ENCODE measurements at places on chromosomes 16 and 17.

DNA sequence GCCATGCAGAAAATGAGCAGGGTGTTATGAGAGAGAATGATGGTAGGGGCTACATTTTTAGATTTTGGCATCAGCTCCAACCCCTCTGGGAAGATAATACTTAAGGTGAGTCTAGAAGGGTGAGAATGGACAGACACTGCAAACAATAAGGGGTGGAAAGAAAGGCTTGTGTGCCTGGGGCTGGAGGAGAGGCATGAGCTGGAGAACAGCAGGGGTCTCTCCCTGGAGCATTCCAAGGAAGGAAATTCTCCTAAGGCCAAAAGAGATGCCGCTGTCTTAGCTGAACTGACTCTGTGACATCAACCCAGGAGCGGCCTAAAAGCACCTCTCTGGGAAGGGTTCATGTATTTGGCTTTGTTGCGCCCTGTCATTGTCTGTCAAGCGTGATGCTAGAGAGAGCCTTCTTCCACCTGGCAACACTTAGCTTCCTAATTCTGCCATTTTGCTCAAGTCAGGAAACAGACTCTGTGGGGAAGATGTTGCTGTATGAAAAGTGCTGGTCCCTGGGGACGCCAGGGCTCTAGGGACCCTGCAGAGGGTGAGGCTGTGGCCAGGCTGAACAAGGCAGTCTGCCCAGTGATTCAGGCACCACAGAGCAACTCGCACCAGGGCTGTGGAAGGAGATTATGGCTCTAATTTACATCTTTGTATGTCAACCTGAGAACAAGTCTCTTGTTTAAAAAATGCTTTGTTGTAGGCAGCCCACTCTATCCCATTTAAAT is 225.7 kb downstream of the CBLN1 start:
- DNase-seq = no peak

DNA sequence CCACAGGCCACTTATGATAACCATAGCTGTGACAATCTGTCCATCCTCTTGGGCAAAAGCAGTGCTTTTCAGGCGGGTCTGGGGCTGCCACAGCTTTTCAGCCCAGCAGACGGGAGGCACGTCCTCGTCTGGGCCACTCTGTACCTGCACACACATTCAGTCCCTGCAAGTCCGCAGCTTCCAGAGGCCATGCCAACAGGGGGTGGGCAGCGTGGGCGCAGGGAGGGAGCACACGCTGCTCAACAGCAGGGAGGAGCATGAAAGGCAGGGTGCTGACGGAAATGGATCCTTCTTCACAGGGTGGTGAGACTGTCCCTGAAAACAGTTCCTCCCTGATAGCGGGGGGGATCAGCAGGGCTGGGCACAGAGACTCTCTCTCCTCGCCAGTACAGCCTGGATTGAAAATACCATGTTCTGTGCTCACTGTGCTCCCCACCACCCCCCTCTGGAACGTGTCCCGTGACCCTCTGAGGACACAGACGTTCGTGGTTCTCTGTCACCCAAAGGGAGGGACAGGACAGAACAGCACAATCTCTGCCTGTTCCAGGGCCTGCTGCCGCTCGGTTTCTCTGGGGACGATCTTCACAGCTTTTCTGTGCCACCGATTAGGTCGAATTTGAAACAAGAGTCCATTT is 41.7 kb downstream of the PEMT start:
- DNase-seq = no peak

DNA sequence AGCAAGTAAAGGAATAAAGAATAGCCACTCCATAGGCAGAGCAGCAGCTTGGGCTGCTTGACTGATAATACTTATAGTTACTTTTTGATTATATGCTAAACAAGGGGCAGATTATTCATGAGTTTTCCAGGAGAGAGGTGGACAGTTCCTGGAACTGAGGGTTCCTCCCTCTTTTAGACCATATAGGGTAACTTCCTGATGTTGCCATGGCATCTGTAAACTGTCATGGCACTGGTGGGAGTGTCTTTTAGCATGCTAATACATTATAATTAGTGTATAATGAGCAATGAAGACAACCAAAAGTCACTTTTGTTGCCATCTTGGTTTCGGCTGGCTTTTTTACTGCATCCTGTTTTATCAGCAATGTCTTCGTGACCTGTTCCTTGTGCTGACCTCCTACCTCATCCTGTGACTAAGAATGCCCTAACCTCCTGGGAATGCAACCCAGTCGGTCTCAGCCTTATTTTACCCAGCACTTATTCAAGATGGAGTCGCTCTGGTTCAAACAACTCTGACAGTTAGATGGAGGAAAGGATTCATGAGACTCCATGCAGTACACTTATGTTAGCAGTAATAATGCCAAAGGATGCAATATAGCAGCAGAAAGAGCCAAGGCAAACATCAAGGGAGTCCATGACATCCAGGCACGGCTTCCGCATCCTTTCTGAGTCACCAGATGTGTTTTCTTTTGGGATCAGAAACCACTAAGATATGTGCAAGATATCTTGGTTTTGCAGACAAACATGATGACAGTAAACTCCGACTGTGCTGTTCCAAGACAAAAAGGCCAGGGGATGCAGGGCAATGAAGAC is 55.8 kb upstream of the B4GALNT2 start:
- no peak for DNase-seq

GRCh38 chr16:57538235-57538721 is 1.9 kb upstream of the CCDC102A start:
- DNase-seq = no peak

DNA sequence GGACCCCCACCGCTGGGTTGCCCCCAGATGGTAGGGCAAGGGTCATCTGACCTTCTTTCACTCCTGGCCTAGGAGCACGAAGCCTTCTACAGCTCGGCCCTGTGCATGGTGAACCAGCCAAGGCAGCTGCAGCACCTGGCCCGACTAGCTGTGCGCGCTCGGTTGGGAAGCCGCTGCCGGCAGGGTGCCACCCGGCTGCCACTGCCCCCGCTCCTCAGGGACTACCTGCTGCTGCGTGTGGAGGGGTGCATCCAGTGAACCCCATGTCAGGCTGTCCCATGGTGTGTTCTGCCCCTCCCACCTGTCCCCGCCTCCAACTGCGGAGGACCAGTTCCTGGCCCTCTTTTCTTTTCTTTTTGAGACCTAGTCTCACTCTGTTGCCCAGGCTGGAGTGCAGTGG is 7.6 kb downstream of the ASB16 start:
- no peak for DNase-seq

DNA sequence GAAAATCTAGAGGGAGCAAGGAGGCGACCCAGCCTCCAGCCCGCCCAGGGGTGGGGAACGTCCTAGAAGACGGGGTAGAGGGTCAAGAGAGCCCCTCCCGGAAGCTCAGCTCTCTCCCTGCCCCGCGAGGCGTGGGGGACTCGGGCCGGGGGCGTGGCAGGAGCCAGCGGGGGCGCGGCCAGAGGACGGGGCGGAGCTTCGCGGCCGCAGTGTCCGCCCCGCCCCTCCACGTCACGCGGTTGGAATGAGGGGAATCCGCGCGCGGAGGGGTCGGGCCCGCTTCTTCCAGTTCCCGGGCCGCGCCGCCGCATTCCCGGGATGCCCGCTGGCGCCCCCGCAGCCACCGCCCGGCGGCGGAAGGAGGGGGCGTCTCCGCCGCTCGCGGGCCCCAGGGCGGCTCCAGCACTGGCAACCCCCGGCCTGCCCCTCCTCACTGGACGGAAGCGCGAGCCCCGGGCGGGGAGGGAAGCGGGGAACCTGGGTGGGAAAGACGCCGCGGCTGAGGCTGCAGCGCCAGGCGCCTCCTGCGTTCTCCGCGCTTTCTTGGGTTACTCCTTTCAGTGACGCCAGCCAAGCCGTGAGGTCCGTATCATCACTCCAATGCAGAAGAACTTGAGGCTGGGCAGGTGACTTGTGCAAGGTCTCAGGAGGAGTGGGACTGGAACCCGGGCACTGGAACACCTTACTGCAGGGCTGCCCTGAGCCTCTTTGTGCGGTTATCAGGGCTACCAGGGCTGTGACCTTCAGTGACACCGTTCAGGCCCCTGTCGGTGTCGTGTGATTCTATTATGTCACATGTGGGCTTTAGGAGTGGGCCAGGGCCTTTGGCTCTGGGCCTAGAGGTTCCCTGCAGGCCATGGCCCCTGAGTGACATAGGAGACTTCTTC is 4.3 kb downstream of the MYO1C start:
- peak; percentile 57 for DNase-seq

- DNase-seq = no peak
Observed at GRCh38 chr17:29911641-29912177, 18.3 kb downstream of the SSH2 start.

GRCh38 chr16:24844101-24845030 is 1.4 kb upstream of the SLC5A11 start:
- DNase-seq = no peak

DNA sequence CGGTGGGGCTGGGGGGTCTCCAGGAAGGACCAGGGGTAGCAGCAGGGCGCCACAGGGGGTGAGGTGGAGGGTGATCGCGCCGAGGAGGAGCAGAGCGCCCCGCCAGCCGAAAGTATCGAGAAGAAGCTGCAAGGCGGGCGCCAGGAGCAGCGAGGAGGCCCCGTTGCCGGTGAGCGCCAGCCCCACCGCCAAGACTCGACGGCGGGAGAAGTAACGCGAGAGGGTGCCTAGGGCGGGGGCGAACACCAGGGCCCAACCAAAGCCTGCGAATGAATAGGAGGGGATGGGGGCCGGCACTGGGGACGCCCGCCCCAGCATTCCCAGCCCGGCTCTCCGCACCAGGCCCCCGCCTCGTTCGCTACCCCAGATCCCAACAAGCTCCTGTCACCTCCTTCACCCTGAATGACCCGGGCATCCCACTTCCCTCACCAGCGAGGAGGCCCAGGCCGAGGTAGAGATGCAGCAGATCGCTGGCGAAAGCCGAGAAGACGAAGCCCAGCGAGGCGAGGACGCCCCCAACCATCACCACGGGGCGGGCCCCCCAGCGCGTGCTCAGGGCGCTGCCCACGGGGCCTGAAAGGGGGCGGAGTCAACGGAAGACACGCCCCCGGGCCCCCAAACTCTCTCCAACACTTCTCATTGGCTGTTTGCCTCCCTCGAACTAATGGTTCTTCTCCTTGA is 1.3 kb downstream of the SLC16A11 start:
- no peak for DNase-seq

- DNase-seq = no peak
Observed at GRCh38 chr17:57963149-57963511, 7.9 kb upstream of the CUEDC1 start.

GRCh38 chr17:77036841-77037381 is 103.9 kb upstream of the SEC14L1 start:
- no peak for DNase-seq
